ENCODE measurements at places on chromosomes 4 and X. TPM values are rescaled to one million over a fixed set of nuclear protein-coding genes. Genes with fewer than 3 reads are reported as not detected.

The HPGDS gene
- not detected for total RNA-seq

The GPR173 gene
- 3.1 TPM for total RNA-seq

The CSAG3 gene
- not detected for total RNA-seq

The SOX3 gene
- not detected for total RNA-seq

The TMPRSS11F gene
- not detected for total RNA-seq

The CYTL1 gene
- 0.12 TPM for total RNA-seq

The MTMR8 gene
- total RNA-seq = 0.11 TPM

The UGT2A1 gene
- total RNA-seq = not detected

The CT45A3 gene
- total RNA-seq = not detected

The AWAT2 gene
- total RNA-seq = not detected

The TMEM131L gene
- total RNA-seq = 5.8 TPM

Data from uterine smooth muscle cell (primary cell).